IPS-NIHi11 (cell line): ENCODE measurements at places on chromosomes 5 and 9.

DNA sequence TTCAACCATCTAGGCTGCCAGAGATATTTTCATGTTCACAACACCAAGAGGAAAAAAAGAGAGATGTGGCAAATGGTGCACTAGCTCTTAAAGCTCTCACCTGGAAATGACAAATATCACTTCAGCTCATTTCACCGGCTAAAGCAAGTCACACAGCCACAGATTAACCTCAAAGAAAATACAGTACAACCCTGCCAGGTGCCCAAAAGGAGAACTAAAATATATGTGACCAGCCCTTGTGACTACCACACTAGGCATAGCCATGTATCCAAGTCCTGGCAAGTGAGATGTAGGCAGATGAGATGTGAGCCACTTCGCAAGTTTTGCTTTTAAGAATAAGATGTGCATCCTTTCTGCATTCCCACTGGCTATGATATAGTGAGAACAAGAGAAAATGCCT lies 41.4 kb downstream of the AGTPBP1 start:
- no peak for DNase-seq

GRCh38 chr5:150017226-150018005 lies 16.9 kb downstream of the HMGXB3 start:
- DNase-seq = no peak

- no peak for DNase-seq
These were observed 53.7 kb downstream of the GGTA1 start for GRCh38 chr9:121445986-121446385.

DNA sequence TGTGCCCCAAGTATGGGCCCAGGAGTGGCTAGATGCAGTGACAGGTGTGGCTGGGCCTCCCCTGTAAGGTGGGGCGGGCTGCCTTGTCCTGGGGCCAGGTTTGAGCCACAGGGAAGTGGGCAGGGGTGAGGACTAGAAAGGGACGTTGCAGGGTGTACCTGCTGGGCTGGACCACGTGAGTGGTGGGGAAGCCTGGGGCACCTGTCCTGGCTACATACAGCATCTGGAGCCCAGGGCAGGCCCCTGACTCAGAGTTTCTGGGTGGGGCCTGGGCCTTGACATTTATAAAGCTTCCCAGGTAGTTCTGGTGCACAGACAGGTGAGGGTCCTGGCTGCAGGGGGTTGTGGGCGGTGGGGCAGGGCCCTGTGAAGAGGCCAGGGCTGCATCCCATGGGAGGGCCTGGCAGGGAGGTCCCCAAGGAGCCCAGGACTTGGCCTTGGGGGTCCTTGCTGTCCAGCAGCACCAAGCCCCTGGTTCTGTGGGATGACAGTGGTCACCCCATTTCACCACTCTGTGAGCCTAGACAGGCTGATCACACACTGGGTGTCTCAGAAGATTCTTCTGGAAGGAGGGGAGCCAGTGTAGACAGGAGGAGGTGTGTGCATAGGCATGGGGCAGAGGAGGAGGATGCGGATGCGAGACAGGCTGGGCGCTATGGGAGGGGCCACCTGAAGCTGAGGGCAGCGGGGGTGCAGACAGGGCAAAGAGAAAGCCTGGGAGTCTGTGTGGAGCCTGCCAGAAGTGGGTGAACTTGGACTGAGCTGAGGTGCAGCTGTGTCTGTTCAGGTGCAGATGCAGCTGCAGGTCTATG lies 94.0 kb downstream of the PHF2 start:
- DNase-seq = no peak

GRCh38 chr9:86801246-86801645 lies 146.1 kb downstream of the GAS1 start:
- no peak for DNase-seq

GRCh38 chr9:113558632-113559502 lies 95.3 kb downstream of the RGS3 start:
- no peak for DNase-seq

DNA sequence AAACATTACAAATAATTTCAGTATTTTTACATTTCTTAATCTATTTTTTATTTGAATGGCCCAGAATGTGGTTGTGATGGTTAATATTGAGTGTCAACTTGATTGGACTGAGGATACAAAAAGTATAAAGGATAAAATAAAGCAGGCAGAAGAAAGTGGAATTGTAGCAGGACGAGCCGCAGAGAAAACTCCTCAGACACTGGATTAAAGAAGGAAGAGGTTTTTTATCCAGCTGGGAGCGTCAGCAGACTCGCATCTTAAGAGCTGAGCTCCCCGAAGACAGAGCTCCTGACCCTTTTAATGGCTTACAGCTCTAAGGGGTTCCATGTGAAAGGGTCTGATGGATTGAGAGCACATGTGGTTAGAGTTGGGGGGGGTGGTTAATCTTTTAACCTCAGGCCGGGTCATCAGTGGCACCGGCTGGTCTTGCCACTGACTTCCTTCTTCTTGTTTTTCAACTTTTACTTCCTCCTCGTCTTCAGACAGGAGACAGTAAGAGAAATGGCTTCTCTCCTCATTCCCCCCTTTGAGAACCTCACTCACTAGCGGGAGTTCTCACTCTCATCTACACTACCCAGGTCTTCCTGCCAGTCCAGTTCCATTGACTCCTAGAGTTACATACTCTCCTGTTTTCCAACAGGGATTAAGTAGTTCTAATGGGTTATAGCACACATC lies 80.0 kb downstream of the TMEM161B start:
- DNase-seq = no peak

GRCh38 chr5:1127959-1128785 lies 16.3 kb upstream of the SLC12A7 start:
- DNase-seq = no peak

GRCh38 chr9:123828449-123828848 lies 101.5 kb downstream of the DENND1A start:
- DNase-seq = no peak

GRCh38 chr9:116626762-116627161 lies 60.3 kb upstream of the TRIM32 start:
- no peak for DNase-seq

GRCh38 chr5:43425983-43426382 lies 13.8 kb upstream of the CCL28 start:
- no peak for DNase-seq

GRCh38 chr5:130017173-130017572 lies 112.9 kb downstream of the CHSY3 start:
- DNase-seq = no peak

GRCh38 chr9:107438211-107439031 lies 51.1 kb downstream of the KLF4 start:
- peak; percentile 67 for DNase-seq

DNA sequence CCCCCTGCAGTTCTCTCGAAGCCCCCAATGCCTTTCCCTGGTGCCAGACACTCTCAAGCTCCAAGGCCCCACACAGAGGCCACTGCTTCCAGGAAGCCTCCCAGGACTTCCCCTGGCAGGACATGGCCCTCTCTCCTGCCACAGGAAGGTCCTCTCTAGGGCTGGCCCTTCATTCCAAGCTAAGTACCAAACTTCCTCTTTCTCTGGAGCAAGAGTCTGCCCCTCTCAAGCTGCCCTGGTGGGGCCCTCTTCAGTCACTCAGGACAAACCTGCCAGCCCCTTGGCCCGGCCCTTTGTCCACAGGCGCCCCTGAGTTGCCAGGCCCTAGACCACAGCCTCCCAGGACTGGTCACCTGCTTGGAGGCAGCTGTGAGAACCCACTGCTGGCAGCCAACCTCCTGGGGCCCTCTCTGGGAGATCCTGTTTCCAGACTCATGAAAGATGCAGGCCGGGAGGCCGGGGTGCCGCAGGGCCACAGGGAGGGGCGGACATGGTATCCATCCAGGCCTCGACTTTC lies 6.6 kb downstream of the NINJ1 start:
- no peak for DNase-seq

- no peak for DNase-seq
These were observed 31.0 kb upstream of the FSTL4 start for GRCh38 chr5:133643365-133643764.

- DNase-seq = no peak
These were observed 3.7 kb downstream of the PRDM6 start for GRCh38 chr5:123092696-123093095.

- no peak for DNase-seq
These were observed 868.5 kb downstream of the MAT2B start for GRCh38 chr5:164373876-164374275.

DNA sequence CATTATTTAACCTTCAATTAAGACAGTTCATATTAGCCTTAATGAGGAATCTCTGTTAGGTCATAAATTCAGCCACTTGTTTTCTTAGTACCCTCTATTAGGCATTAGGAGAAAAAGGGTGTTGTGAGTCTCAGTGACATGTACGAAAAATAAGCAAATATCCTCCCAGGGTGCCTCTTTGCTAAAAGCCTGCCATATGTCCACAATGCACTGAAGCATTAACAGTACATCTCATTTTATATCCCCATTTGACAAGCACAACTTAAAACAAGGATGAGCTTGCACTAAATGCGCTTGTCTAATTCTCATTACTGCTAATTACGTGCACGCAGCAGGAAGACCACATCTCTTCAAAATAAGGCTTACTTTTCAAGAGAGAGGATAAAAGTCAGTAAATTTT lies 48.4 kb upstream of the SRFBP1 start:
- no peak for DNase-seq

- peak; percentile 49 for DNase-seq
These were observed 277.6 kb upstream of the ADAMTS16 start for GRCh38 chr5:4862500-4862899.
